ENCODE measurements at places on chromosomes 1 and 21. TPM values are rescaled to one million over a fixed set of nuclear protein-coding genes. Genes with fewer than 3 reads are reported as not detected.

DNA sequence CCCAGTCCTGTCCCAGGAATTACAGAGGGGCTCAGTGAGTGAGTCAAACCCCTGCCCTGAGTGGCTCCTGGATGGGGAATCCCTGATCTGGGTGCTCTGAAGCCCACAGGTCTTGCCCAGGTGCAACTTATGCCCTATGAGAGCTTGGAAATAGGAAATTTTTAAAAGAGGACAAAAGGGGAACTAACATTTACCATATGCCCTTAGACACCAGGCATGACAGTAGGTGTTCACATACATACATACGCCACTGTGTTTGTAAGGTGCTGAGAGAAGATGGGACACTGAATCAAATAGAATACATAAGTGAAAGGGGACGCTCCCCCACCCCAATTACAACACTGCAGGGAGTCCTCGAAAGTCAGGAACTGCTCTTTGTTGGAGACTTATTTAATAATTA lies 1.4 kb downstream of the CFAP45 start:
- DNase-seq: no peak

GRCh38 chr1:5770981-5771765 lies 221.1 kb downstream of the NPHP4 start:
- DNase-seq: peak; percentile 59

DNA sequence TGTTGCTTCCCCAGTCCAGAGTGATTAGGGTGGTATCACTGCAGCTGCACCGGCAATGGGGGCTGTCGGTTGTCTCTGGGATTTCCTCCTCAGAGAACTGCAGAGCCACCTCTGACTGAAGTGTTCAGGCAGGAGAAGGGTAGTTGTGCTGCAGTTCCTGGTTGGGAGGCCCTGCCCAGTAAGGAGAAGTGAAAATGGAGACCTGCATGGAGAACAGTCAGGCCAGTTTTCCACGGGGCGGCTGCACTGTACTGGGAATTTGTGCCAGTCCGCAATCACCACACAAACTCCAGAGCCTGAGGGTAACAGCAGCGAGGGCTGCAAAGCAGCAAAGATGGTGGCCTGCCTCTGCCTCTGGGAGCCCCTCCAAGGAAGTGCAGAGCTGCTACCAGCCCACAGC lies 58.1 kb upstream of the CCDC190 start:
- DNase-seq: no peak

GRCh38 chr1:117709249-117709691 lies 103.4 kb downstream of the TENT5C start:
- DNase-seq: no peak

DNA sequence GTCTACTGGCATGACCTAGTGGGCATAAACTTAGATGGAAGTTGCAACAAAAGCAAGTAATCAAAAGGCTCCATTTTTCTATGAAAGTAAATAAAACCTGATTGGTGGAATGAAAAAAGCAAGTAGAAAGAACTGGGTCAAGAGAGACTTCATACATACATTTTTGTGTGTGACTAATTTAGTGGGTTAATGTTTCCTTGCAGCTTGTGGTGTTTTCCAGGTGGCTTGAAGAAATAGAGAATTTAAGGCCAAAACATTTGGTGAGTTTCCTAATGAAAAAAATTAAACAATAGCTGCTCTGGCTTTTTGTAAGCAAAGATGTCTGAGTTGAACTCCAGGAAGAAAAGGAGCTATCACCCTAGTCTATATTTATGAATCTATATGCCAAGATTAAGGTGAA lies 71.0 kb downstream of the ZC3H11B start:
- no peak for DNase-seq

DNA sequence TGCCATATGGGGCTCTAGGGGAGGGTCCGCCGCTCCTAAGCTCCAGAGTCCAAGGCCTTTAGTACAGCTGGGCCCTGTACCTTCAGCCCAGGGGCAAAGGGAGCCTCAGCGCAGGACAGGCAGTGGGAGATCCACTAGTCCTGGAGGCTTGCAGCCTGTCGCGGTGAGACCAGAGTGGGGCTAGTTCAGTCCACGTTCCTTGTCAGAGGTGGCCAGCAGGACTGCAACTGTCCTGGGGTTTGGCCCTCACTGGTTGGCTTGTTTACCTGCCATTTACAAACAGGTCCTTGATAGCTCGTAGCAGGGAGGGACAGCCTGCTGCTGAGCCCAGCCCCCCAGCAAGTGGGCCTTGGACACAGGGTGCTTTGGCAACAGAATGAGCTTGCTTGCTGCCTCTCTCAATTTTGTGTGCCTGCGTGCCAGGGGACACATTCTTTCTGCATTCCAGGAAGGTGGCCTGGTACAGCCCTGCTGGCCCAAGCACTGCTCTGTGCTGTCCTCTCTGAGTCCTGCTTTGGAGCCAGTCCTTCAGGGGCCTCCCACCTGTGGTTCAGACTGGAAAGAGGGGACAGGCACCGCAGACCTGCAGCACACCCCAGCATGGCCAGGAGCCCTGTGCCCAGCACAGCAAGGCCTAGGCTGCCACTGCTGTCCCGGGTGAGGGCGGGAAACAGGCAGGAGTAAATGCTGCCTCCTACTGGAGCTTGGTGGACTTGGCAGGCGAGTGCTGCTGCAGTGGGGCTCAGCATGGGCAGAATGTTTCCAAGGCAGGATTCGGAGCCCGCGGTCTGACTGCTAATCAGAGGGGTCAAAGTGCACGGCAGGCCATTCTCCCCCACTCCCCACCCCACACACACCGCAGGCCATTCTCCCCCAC lies 15.2 kb downstream of the H6PD start:
- DNase-seq: peak; percentile 84

GRCh38 chr1:10308001-10308400 lies 90.9 kb upstream of the PGD start:
- DNase-seq: no peak

DNA sequence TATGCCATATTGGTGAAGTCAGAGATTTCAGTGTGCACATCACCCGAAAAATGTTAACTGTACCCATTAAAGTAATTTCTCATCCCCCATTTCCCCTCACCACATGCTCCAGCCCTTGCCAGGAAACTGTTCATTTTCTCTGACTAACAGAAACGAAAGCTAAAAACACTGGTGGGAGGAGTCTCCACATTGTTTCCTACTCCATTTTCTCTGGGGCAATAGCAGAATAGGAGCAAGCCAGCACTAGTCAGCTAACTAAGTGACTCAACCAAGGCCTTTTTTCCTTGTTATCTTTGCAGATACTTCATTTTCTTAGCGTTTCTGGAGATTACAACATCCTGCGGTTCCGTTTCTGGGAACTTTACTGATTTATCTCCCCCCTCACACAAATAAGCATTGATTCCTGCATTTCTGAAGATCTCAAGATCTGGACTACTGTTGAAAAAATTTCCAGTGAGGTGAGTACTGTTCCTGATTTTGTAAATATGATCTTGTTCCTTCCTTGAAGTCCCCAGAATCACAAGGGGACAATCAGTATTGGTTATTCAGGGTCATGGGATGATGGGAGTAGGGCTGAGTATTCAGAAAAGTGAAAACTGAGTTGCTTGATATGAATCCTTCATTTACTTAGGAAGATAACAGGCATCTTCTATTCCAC lies at the start of gene IFI16:
Gene IFI16 (plus strand): TSS at position 204 of the 658 bp plus-strand sequence. CDS start 4,774 bp downstream, outside the sequence.
- no peak for DNase-seq

DNA sequence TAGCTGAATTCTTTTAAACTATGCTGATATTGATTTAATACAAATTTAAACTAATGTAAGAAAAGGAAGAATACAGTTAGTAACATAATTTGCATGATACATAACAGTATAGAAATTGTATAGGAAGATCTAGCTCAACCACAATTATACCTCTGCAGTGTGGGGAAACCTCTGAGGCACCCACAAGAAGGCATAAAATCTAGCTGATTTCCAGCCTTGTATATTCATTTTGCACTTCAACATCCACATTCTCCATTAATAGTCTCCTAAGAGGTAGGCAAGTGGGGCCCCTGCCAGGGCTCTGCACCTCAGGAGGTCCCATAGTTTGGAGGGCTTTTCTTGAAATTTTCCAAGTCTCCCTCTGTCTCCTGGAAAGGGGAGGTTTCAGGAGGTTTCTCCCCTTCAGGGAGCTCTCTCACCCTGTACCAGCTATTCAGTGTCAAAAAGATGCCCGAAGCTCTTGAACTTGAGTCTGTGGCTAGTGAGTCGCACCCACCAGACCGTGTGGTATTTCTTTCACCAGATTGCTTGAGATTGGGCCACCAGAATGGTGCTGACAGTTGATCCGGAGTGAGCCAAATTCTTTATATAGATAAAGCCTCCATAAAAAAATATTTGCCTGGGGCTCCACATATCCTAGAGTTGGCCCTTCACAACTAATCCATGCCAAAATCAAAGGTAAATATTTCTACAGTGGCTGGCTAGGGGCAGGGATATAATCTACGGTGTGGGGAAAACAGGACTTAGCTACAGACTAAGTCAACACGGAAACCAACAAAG lies 108.2 kb downstream of the TIAM1 start:
- no peak for DNase-seq

DNA sequence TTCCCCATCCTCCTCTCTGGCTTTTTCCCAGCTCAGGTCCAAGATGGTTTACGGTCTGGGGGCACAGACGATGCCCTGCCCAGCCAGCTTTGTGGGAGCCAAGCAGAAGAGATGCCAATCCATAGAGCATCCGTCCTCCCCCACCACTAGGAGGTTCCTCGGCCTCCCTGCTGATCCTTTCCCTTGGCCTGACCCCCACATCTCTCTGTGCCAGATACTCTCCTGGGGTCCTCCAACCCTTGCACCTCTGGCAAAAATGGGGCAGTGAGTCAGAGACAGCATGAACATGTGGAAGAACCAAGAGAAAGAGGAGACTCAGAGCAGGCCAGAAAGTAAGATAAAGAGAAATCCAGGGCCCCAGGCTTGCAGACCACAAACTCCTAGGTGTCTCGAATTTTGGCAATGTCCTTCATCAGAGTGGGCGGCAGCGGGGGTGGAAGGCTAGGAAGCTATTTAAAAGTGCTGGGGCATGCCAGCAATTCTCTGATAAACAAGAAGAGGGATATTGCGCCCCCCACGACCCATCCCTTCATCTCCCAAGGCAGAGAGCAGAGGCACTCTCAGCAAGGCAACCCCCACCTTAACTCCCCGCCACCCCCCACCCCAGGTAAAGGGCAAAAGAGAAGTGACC lies 11.4 kb downstream of the BLACAT1 start:
- DNase-seq: no peak

GRCh38 chr1:168966636-168967035 lies 139.9 kb upstream of the ATP1B1 start:
- DNase-seq: no peak

DNA sequence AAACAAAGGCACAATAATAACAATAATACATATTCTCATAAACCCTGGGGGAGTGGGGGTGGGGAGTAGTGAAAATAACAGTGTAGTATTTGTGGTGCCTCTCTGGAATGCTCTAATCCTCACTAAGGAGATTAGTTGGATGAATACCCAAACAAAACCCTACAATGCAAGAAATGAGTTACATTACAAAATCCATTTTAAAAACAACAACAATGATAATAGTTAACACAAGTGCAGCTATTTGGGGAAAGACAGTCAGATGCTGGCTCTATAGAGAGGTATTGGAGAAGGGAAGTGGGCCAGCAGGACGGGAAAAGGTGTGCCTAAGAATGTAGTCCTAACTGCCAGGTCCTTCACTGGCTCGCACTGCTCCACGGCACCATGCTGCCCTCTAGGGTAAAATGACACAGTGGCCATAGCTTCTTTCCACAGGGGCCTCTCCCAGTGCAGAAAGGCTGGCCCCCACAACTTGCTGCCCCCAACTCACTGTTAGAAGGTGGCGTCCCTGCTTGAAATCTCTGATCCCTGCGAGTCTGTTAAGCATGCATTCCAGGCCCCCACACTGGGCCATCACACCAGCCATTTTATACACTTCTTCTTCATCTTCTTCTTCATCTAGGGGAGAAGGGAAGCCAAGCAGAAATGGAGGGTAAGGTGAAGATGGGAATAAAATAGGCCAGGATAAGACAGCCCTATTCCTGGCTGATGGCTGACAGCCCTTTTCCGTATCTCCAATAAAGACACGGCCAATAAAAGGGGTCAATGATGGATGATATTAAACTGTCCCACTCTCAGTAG lies 113.8 kb downstream of the UBR4 start:
- DNase-seq: peak; percentile 76

- peak; percentile 17 for DNase-seq
These were observed 630 bp downstream of the MTF2 start for GRCh38 chr1:93079685-93080141.

- no peak for DNase-seq
These were observed 1.2 kb downstream of the CEP170 start for GRCh38 chr1:243253926-243254232.

- no peak for DNase-seq
These were observed 13.2 kb downstream of the PSEN2 start for GRCh38 chr1:226883630-226884029.

DNA sequence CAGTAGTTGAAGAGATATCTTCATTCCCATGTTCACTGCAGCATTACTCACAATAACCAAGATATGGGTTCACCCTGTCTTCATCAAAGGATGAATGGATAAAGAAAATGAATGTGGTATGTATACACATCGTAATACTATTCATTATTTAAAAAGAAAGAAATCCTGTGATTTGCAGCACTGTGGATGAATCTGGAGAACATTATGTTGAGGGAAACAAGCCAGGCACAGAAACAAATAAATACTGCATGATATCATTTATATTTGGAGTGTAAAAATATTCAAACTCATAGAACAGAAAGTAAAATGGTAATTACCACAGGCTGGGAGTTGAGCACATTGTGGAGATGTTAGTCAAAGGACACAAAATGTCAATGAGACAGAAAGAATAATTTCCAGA lies 977.2 kb downstream of the AMY1C start:
- DNase-seq: no peak

DNA sequence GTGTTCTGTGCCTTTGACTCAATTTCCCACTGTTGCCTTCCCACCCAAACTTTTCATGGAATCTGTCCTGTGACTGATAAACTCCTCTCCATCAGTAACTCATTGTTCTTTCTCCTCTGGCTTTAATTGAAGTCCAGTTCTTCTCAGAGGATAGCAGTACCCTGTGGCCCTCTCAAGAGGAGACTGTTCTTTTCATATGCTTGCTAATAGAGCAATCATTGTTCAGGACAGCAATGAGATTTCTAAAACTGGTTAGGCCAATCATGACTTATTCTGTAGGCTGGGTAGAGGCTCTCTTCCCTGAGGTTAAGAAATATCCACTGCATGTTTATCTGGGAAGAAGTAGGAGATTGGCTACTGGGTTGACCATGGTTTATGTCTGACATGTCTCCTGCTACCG lies 98.8 kb downstream of the CHD1L start:
- DNase-seq: no peak

DNA sequence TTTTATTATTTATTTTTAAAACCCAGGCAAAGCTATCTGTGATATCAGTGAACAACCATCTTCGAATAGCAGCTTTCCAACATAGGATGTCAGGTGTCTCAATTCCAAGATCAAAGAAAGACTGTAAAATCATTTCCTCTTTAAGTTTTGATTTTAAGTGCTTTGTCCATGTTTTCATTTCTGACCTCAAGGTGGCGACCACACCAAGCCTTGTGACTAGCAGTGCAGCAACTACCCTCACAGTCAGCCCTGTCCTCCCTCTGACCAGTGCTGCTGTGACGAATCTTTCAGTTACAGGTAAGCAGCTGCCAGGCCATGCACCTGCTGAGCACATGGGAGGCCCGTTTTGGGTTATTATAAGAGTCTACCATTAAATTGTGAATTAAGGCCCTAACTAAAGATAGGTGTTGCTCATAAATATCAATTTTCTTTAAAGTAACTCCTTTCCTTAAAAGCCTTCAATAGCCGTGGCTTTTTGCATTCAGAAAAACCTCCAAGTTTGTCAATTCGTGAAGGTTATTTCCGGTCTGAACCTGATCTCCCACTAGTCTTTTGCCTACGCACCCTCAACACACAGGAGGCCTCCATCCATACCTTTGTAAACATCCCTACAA lies 117.0 kb downstream of the CD247 start:
- peak; percentile 23 for DNase-seq

The GBP7 gene
- not detected for total RNA-seq

The KCTD3 gene
- 16.7 TPM for total RNA-seq

The OR14K1 gene
- total RNA-seq: not detected

The PTPN22 gene
- 1.6 TPM for total RNA-seq

All from right cardiac atrium (tissue), 5 donors.